ENCODE measurements at places on chromosomes 4 and X.

DNA sequence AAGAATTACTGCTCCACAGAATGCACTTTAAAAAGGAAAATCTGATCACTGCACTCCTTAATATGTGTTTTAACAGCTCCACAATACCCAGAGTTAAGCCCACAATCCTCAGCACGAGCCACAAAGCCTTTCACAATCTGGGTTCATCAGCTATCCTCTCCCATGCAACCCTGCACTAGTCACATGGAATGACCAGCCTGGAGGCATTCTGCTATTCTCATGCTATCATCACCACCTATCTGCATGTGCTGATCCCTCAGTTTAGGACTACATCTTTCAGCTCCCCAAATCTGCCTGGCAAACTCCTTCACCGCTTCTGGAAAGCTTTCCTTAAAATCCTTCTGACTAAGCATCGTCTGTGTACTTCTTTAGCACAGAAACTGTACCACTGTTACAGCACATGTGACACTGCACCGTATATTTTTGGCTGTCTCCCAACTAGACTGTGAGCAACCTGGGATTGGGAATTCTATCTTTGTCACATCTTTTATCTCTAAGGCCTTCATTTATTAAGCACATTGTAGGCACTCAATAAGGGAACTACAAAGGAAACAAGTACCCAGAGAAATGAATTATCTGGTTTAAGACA, 18.3 kb upstream of the EIF1AX start:
- no peak for DNase-seq

GRCh38 chr4:101258883-101259282, 88.4 kb downstream of the PPP3CA start:
- no peak for DNase-seq

GRCh38 chrX:136767104-136767941, 13.4 kb downstream of the ARHGEF6 start:
- no peak for DNase-seq

DNA sequence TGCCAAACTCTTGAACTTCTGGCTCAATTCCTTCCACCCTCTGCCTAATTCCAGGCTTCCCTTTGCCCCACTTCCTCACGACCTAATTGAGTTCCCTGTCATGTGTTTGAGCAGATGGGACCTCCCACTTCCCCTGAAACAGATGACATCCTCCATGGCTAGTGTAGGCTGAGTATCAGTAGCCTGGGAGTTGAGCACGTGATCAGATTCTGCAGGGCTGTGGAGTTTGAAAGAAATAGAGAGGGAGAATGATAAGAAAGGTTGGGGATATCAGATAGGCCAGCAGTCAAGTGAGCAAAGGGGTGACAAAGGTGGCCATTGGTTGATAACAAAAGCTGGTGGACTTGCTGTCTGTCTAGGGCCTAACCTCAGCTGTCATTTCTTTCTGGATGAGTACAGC, 18.8 kb upstream of the NWD2 start:
- no peak for DNase-seq

- DNase-seq, result no peak
Observed at GRCh38 chrX:11059933-11060332, 51.2 kb upstream of the HCCS start.

DNA sequence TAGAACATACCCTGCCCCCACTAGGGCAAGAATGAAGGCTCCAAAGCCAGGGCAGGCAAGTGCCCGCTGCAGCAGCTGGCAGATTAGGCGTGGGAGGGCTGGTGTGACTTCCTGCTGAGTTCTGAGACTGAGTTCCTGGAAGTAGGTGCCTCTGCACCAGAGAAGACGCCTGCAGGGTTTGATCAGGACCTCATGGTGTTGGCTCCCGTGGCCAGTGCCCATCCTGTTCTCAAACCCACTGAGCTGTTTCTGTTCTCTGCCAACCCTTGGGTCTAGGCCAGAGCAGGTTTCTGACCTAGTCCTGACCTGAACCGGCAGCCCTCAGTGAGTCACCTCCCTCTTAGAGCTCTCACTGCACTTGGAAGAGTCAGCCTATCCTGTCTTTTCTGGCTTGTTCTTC, 220.7 kb downstream of the HS6ST2 start:
- DNase-seq, result no peak

DNA sequence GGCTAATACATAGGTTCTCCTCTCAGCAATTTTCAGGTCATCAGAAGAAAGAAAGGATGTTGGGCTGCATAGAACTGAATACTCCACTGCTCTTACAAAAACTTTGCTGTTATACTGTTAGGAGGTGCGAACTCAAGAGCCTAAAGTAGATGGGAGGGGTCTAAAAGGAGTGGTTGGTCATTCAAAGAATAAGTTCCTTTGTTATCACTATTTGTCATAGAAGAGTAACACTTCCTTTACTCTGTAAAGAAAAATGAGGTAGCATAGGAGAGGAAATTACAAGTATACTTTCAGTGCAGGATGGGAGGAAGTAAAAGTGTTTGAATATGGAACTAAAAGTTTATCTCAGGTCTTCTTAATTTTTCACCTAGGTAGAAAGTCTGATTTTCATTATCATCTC, 61.5 kb downstream of the CCNI start:
- DNase-seq, result no peak

GRCh38 chr4:146243141-146243882, 29.0 kb downstream of the REELD1 start:
- no peak for DNase-seq

DNA sequence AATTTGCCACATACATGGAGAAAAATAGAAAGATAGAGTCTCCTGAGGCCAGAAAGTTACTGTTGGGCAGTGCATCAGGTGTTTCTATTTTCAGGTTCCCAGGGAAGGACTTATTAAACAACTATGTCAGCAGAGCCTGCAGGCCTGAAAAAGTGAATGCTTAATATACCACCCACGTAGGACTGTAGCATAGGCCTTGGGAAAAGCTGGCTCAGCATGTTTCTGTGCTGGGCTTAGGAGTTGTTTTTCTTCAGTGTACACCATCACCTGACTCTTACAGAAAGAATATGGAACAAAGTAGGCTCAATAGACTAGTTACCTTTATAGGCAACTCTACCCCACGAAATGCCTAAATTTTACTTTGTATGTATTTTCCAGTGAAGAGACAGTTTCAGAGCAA, 1385.9 kb downstream of the FAM133A start:
- DNase-seq, result no peak

DNA sequence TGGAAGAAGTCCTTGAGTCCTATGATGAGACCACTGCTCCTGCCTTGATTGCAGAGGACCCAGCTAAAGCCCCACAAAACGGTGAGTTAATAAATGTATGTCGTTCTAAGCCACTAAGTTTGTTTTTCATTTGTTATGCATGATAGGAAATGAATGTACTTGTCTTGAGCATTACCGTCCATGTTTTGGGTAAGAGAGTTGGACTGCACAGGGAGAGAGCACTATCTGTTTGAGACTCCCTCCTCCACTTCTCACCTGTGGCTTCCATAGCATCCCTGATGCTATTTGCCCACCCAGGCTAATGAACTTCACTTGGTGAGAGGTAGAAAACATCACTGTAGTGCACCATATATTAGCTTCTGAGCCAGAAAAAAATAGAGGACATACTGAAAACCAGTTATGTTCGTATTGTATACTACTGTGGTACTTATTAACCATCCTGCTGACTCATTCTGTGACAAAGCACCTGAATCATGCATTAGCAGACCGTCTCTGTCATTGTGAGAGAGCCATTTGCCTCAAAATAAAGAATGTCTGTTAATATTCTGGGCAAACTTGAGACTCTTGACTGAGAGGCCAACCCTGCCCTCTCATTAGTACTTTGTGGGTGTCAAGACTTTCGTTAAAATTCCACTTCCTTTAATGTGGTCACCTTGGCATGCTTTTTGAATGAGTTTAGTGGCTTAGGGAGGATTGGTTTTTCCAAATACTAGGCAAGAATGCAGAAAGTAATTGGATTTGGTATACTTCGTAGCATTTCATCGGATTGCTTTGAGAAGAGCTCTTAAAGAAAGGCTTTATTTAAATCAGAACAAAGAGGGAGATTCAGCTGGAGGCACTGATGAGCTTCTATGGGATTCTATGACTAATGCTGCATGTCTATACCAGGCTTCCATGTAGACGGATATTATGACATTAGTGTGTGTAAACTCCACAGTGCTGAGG, 99.3 kb upstream of the GRPR start:
- peak; percentile 46 for DNase-seq

- DNase-seq, result no peak
Observed at GRCh38 chrX:121011254-121011653, 25.7 kb upstream of the CT47A1 start.

GRCh38 chrX:141469469-141469868, 115.1 kb downstream of the SPANXA1 start:
- DNase-seq, result no peak

DNA sequence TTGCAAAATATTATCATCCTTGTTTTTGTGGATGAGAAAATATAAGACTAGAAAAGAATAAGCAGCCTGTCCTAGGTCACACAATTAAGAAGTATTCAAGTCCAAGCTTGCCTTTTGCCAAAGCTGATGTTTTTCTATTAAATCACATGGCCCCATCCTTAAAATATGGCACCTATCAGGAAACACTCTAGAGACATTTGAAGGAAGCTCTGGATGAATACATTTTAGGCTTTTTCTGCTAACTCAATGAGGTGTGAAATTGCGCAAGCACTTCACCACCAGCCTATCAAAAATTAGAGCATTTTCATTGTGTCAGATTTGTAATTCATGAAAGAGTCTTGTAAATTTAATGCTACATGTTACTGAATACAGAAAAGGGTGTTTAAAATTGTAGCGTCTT, 251.1 kb upstream of the MAD2L1 start:
- no peak for DNase-seq

DNA sequence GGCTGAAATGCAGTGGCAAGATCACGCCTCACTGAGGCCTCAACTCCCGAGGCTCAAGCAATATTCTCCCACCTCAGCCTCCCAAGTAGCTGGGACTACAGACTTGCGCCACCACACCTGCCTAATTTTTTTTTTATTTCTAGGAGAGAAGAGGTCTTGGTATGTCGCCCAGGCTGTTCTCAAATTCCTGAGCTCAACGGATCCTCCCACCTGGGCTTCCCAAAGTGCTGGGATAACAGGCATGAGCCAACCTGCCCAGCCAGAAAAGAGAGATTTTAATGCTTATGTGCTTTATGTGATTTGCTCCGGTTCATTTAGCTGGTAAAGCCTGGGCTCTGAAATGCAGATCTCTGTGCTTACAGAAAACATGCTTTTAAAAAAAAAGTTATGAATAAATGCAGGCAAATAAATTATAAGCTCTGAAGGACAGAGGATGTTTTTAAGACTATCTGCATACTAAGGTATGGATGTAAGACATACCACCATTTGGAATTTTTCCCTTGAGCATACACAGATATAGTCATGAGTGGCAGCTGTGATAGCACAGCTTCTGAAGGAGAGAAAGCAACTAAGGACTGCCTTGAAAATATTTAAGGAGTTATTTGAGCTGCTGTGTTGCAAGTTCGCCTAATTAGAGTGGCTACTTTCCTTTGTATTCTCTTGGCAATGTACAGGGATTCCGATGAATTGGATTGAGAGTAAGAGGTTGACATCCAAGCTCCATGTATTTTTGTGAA, 13.8 kb downstream of the GUCY1B1 start:
- DNase-seq, result no peak

- DNase-seq, result no peak
Observed at GRCh38 chr4:97016186-97016907, 1126.9 kb downstream of the STPG2 start.

- DNase-seq, result no peak
Observed at GRCh38 chr4:143345356-143345755, 8.7 kb downstream of the GAB1 start.

DNA sequence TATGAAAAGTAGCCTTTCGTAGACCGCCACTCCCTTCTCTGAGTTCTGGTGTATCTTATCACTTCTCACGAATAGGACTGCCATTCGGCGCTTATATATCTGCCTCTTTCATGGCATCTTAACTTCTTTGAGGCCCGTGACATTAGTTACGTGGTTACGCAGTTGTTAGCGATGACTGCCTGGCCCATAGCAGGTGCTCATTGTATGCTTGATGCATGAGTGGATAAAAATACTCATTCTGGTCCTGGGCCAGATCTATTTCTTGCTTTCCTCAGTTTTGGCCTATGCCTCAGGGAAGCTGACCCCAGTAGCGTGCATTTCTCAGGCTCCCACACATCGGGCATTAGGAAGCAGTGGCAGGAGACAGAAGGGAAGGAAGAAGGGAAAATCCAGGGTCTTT, 60.7 kb upstream of the PITX2 start:
- no peak for DNase-seq

- no peak for DNase-seq
Observed at GRCh38 chrX:38484607-38485498, 76.5 kb upstream of the TSPAN7 start.

- no peak for DNase-seq
Observed at GRCh38 chr4:138602664-138603063, 360.5 kb upstream of the SLC7A11 start.

GRCh38 chr4:151287409-151287808, 10.4 kb downstream of the PRSS48 start:
- no peak for DNase-seq

DNA sequence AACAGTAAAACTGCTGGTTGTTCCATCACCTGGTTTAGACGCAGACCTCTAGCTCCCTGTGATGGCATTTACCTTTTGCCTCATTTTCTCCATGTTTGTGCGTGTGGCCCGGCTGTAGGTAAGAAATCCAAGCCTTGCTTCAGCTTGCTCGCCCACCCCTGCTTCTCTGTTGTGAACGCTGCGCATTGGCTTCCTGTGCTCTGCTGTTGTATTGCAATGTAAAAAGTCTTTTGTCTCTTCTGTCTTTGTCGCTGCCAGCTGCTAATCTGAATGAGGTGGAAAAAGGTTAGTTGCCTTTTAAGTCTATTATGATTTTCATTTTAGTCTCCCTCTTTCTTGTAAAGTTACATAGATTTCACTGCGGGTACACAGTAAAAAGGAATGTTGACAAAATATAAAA, 127.3 kb upstream of the PACRGL start:
- no peak for DNase-seq

DNA sequence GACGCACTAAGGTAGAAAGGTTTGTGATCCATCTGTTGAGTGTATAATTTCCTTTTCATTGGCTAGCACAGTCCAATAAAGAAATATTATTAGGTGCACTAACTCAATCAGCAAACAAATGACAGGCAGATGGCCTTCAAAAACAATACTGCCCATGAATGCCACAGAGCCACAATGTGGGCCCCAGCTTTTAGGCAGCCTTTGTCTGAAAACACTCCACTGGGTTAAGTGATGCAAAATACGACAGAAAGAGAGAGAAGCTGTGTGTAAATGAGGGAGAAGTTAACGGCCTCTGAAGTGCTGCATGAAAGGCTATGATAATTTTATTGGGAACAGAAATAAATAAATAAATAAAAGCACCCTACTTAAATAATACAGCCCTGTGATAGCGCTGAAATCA, 274.6 kb downstream of the NKX6-1 start:
- DNase-seq, result no peak

- no peak for DNase-seq
Observed at GRCh38 chrX:139077281-139078250, 366.0 kb upstream of the FGF13 start.

GRCh38 chrX:130769835-130770234, 133.2 kb downstream of the ENOX2 start:
- no peak for DNase-seq

GRCh38 chrX:2299871-2300270, 200.9 kb downstream of the DHRSX start:
- no peak for DNase-seq

All from keratinocyte (primary cell).